Stimulated activated CD8-positive, alpha-beta memory T cell treated with anti-CD3 and anti-CD28 coated beads, Interleukin-12 subunit alpha, Interleukin-12 subunit beta, amount 100 ng/mL, for 4 hours (primary cell): ENCODE measurements at places on chromosomes 16 and 17.

DNA sequence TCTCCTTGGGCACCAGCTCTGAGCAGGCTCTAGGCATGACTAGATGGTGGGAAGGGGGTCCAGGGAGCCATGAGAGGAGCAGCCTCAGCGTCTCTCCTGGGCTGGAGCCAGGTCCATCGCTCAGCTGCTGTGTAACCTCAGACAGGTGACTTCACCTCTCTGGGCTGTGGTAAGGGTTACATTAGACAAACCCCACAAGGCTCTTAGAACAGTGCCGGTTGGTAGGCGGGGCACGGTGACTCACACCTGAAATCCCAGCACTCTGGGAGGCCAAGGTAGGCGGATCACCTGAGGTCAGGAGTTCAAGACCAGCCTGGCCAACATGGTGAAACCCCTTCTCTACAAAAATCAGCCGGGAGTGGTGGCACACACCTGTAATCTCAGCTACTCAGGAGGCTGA lies 18.1 kb upstream of the NPTX1 start:
- DNase-seq, result no peak

GRCh38 chr17:38498353-38498752 lies 70.1 kb downstream of the ARHGAP23 start:
- DNase-seq, result no peak

- no peak for DNase-seq
Observed at GRCh38 chr16:4536391-4537106, 2.0 kb downstream of the CDIP1 start.

DNA sequence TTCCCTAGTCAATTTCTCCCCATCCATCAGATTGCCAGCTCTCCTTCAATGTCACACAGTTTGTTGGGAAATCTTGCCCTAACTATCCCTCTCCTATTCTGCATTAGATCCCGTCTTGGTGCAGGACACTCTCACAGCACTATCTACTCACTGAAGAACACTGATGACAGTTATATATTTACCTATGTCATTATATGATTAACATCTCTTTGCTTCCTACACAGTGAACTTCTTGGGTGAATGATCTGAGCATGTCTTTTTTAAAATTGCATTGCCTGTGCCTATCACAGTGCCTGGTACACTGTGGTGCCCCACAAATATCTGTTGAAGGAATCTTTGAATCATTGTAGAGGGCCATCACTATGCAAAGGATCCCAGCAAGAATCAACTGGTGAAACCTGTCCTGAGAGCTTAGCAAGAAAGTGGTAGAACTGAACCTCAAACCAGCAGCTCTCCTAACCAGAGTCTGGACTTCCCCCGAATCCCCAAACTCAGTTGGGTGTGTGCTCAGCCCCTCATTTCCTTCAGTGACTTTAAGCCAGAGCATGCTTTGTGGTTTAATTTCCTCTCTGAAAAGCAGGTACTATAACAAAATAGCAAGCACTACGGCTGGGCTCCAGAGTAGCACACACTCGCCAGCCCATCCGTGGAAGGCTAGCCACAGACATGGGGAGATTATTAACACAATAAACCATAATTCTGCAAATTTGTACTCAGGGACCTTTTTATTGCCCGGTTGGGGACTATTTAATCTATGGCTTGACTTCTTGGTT lies 680.7 kb upstream of the SALL1 start:
- DNase-seq, result no peak

DNA sequence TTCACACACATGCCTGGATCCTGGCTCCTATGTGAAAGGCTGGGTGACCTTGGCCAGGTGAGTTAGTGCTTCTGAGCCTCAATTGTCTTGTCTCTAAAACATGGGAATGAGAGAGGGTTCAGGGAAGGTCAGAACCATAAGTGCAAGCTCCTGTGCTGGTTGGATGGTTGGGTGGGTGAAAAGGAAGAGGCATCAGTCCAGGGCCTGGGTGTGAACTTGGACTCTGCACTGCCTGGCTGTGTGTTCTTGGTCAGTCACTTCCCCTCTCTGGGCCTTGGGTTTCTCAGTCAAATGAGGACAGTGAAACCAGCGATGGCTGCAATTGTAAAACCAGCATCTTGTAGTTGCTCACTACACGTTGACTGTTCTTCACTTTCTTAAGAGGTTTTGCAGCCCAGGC lies 643 bp upstream of the KCNG4 start:
- no peak for DNase-seq

DNA sequence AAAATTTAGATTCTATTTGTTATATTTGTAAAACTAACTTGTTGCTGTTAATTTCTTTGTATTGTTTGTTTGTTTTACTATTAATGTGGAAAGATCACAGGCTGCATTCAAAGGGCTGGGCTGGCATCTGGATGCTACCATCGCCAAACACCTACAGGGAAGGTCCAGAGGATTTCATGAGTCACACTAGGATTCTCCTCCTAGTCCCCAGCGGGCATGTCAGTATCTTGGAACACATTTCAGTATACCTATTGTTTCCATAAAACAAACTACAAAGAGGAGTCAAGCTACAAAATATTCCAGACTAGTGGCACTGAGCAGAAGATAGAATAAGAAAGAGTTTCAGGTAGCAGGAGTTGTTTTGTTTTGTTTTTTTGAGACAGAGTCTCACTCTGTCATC lies 55.3 kb downstream of the NOG start:
- no peak for DNase-seq

GRCh38 chr17:10270258-10270657 lies 71.9 kb upstream of the GAS7 start:
- DNase-seq, result no peak

GRCh38 chr16:74556375-74556922 lies 50.5 kb downstream of the GLG1 start:
- DNase-seq, result no peak

GRCh38 chr16:50246299-50247122 lies 19.8 kb upstream of the ADCY7 start:
- no peak for DNase-seq
